Mesothelial cell of epicardium (in vitro differentiated cells): ENCODE measurements at places on chromosomes 1 and 21.

DNA sequence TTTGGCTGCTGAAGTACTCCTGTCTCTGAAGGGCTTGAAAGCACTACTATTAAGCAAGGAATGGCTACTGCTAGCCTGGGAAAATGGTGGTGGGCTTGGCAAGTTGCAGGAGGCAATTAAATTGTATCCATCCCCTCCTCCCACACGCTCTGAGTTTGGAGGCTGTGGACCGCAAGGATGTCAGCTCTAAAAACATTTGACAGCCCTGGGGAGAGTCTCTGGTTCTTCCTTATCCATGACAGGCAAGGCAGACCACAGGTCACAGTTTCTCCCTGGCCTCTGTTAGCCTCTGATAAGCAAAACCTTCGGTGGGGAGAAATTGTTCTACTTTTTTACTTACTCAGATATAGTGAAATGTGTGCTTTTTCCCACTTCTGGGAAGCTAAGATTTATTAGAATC is 46.6 kb downstream of the S1PR1 start:
- DNase-seq, result no peak

- no peak for DNase-seq
Measured at GRCh38 chr21:33839806-33840205, 75.8 kb downstream of the ATP5PO start.

DNA sequence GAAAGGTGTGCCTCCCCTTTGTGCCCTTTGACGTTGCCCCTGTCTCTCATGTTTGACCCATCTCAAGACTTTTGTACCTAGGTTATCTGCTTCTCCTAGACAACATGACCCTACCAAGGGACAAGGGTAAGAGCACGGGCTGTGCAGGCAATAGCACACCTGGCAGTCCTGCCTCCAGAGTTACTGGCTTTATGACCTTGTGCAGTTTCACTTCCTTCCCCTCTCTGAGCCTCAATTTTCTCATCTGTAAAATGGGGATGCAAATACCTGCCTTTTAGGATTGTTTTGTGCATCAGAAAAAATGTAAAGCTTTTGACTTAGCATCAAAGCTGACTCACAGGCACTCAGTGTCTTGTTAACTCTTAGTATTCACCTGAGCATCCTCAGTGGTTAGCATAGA is 36.4 kb downstream of the ELK4 start:
- no peak for DNase-seq

DNA sequence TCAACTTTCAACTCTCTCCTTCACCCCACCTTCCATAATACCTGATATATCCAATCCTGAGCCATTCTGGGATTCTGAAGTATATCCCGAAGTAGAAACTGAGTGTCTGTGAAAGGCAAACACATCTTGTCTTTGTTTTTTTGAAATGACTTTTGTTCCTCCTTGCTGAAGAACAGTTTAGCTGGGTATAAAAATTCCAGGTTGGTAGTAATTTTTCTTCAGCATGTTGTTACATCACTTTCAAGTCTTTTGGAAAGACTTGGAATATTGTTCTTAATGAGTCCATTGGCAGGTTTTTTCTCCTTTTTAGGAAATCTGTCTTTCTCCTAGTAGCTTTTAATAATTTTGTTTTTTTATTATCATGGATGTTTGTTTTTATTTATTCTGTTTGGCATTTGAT is 32.7 kb downstream of the CRYAA start:
- no peak for DNase-seq

DNA sequence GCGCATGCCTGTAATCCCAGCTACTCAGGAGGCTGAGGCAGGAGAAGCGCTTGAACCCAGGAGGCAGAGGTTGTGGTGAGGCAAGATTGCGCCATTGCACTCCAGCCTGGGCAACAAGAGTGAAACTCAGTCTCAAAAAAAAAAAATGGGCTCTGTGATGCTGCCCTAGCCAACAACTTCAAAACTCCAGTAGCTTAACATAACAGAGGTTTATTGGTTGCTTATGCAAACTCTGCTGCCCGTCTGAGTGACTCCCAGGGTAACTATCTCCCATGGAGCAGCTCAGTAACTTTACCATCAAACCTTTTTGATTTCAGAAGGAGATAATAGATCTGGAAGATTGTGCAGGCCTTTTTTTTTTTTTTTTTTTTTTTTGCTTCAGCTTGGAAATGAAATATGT is 18.9 kb upstream of the ITLN2 start:
- DNase-seq, result no peak

- no peak for DNase-seq
Measured at GRCh38 chr1:154752273-154753030, 117.6 kb downstream of the KCNN3 start.

DNA sequence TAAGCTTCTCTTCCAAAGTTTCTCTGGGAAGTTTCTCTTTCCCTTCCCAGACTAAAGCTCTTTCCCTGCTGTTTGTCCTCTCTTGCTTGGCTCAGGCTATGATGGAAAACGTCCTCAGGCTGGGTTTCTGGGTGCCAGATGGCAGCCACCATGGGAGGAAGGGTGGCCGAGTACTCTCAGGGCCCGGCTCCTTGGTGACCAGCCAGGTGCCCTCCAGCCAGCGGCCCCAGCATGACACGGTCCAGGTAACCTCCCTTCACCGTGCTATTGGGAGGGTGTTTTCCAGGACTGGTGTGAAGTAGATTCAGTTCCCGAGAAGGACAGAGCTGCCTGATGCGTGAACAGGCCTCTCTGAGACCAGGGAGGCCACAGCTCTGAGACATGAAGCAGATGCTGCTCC is 60.3 kb downstream of the KIF26B start:
- no peak for DNase-seq

GRCh38 chr21:28734522-28735175 is 258.0 kb downstream of the LTN1 start:
- DNase-seq, result no peak

DNA sequence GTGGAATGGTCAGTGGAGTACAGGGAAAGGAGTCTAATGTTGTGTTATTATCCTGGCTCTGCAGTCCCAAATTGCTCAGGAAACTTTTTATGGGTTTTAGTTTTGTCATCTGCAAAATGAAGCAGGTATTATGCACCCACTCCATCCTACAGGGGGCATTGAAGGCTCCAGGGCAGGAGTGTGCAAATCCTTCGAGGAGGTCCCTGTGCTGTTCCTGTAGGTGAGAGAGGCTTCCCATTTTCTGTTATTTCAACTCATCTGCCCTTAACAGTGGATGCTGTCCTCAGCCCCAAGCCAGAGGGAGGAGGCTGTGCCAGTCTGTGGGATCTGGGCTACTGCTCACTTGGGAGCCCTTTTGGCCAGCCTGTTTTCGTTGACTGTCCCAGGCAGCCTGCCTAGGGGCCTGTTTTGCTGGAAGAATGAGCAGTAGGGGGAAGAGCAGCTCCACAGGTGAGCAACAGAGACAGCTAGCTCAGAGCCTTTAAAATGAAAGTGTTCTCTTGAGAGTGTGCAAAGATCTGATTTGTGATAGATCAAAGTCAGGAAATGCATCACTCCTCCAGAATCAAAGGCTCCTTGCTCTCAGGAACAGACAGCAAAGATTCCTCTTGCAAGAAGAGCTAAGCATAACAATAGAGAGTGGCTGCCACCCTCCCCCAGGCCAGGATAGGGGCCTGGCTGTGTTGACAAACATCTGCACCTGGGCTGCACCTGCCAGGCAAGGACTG is 317.6 kb upstream of the PROX1 start:
- DNase-seq, result no peak

DNA sequence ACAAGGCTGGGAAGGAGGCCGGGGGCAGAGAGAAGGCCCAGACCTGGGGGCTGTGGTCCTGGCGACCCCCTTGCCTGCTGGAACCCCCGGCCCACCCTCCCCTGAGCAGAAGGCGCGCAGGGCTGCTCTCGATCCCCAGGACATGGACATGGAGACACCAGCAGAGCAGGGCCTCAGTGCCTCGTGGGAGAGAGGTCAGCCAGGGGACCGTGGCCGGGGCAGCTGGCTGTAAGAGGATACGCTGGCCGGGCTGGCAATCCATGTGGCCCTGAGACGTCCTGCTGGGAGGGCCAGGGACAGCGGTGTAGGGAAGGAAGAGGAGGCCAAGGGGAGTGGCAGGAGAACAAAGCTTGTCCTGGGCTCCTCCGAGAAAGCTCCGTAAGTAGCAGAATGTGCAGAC is 132.2 kb downstream of the CASZ1 start:
- DNase-seq, result no peak

- no peak for DNase-seq
Measured at GRCh38 chr1:150764617-150765101, 919 bp downstream of the CTSS start.

DNA sequence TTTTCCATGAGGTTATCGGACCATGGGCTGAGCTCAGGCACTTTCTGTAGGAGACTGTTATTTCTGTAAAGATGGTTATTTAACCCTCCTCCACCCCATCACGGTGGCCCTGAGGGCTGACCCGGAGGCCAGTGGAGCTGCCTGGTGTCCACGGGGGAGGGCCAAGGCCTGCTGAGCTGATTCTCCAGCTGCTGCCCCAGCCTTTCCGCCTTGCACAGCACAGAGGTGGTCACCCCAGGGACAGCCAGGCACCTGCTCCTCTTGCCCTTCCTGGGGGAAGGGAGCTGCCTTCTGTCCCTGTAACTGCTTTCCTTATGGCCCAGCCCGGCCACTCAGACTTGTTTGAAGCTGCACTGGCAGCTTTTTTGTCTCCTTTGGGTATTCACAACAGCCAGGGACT is 2.6 kb upstream of the CCDC28B start:
- DNase-seq, result no peak
